ENCODE measurements at places on chromosomes 5 and 9. TPM values are rescaled to one million over a fixed set of nuclear protein-coding genes. Genes with fewer than 3 reads are reported as not detected.

GRCh38 chr9:7241694-7242093, 483.9 kb downstream of the KDM4C start:
- DNase-seq, result no peak

- no peak for DNase-seq
Observed at GRCh38 chr5:145776886-145777285, 58.3 kb downstream of the PRELID2 start.

DNA sequence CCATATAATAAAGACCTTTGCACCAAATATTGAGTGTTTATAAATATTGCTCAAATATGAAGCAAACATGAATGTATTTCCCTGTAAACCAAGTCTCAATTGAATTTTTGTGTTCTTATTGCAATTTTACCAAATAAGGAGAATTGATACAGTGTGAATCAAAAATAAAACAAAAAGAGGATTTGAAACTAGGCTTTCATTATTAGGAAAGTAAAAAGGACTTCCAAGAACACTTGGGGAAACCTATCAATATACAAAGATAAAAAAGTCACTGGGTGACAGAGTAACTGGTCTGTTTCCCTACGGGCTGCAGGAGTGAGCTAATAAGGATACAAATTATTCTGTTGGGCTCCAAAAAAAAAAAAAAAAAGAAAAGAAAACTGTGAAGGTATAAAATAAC, 44.8 kb upstream of the SNX2 start:
- DNase-seq, result no peak

- no peak for DNase-seq
Observed at GRCh38 chr9:136007276-136007933, 46.2 kb upstream of the UBAC1 start.

DNA sequence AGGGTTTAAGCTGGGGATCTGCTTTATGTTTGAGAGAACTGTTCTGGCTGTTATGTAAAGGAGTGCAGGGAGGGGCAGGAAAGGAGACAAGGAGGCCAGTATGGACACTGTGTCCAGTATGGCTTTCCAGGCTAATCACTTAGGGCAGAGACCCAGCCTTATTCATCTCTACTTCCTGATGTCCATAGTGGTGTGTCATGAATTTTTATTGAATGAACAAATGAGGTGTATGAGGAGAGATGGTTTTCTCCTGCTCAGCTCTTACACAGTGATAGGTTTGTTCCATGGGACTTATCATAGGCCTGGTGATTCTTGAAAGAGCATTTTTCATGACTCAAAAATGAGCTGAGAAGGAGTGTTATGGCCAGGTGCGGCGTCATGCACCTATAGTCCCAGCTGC, 20.5 kb upstream of the FGFR4 start:
- DNase-seq, result no peak

DNA sequence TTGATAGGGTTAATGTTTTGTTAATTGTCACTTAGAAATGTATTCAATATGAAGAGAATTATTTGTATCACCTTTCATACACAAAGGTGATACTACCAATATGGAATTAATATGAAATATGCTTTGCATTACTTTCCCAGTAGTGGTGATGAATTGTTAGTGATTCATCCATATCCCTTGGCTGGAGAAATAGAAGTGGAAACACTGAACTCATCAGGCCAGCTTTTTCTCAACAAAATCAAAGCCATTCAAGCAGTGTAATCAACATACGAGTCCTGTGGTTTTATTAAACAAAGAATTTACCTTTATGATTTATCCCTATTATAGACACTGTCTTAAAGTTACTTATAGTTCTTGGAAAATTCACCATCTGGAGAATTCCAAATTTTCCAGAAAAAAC, 264.0 kb upstream of the MEF2C start:
- DNase-seq, result no peak

DNA sequence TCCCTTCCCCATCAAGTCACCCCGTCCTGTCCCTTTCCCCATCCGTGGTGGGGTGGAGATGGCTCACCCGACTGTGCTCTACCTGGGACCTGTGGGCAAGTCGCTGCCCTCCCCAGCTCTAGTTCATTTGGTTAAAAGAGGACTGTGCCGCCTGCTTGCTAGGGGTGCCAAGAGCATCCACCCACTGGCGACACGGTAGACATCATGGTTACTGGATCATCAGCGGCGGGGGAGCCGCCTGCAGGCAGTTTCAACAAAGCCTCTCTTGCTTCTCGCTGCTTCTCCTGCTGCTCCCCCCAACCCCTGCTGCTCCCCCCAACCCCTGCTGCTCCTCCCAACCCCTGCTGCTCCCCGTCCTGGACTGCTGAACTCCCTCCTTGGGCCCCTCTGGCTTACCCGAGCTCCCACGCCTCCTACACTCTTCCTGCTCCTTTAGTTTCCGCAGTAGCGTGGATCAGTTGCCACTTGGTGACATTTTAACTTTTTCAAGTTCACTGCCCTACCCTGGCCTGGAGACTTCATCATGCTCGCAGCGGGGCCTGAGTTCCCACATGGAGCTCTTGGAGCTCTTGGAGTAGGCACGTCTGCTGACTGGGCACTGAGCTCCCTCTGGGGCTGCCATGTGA, 22.0 kb upstream of the SCGB3A1 start:
- DNase-seq, result no peak

GRCh38 chr5:83172655-83173054, 95.3 kb downstream of the XRCC4 start:
- no peak for DNase-seq

DNA sequence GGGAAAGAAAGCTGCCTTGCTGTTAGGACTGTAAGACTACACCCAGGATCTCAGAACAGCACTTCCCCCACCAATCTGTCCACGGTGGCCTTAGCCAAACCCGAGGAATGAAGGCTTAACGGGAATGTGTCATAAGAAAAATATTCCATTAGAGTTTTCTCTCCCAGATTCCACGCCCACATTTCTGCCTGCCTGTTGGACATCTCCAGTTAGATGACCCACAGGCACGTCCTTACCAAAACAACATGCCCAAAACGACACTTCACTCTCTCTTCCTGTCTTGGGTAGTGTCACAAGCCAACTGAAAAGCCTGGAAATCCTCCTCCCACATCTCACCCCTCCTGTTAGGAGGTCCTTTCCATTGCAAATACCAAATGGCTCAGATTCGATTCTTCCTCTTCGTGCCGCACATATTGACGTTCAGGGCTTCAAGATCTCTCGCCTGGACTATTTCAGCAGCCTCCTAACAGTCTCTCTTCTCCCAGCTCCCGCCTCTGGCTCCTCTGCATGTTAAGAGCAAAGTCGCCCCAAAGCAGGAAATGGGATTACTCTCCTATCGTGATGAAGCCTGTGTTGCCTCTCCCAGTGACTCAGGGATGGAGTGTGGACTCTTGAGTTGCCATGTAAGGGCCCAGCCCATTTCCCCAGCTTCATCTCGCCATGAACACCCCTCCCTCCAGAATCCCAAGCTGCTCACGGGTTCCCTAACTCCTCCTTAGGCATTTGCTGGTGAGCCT, 159.3 kb downstream of the NR3C1 start:
- DNase-seq, result peak; percentile 81

DNA sequence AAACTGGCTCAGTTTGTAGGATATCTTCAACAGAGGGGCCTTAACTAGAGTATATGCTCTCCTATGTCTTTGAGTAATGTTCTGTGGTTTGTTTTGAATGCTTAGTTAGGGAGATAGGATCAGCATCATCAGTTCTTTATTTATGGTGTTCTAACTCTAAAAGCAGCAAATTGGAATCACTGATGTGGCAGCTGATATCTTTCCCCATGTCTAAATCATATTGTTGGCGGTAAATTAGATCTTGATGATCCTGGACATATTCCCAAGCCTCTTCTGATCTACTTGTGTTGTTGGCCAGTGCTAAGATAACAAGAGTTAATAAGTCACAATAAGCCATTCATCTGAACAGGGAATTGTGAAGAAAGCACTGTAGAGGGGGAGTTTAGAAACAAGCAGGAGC, 332.4 kb upstream of the DAB2 start:
- no peak for DNase-seq

DNA sequence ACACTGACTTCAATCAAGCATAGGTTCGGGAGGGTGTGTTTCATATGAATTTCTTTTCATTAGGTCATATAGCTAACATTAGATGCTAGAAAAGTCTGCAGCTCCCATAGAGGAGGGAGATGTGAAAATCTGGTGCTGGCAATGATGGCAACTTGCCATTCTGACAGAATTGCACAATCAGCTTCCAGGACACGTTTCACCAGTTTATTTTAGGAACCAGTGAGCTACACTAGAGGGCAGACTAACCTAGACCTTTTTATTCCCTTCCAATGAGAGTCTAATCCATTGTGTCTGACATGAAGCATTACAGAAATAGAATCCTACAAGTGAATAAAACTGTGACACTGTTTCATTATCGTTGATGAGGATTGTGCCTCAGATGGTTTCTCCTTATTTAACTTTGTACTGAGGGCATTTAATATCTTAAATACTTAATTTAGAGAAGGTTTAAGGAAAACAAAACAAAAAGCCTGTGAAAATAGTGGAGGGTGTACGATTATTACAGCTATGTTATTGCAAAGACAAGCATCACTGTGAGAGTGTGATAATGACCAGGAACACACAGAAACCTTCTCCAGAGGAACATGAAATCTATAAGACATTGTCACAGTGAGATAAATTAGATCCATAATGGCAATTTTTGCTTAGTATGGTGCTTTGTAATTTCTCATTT, 363.3 kb upstream of the RPS23 start:
- DNase-seq, result peak; percentile 72

- no peak for DNase-seq
Observed at GRCh38 chr9:117541181-117541580, 126.3 kb upstream of the ASTN2 start.

GRCh38 chr9:91298311-91298710, 63.4 kb downstream of the AUH start:
- no peak for DNase-seq

GRCh38 chr5:142170254-142170953, 61.8 kb downstream of the NDFIP1 start:
- no peak for DNase-seq

DNA sequence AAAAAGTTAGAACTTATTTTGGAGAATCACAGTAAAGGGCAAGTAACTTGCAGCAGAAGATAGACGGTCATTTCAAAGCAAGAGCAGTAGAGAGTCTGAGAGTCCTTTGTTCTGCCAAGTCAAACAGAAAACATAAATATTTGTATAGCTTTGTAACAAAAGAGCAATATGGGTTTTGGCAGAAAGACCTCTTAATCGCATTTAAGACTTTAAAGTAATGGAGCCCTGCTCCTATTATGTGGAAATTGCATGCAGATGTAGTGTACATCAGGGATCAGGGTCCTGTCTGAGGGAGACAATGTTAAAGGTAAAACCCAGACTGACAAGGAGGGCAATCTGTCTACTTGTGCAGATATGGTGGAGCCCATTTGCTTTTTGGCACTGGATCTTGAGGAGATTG, 87.2 kb downstream of the PGM5 start:
- no peak for DNase-seq

Gene FBXO10
- 6.2 TPM for total RNA-seq

Gene FANCG
- 7.8 TPM for total RNA-seq

Gene DOLPP1
- total RNA-seq, result 5.1 TPM

Gene TOR1B
- total RNA-seq, result 24.3 TPM

Gene MARCHF3
- total RNA-seq, result 21.1 TPM

Gene INSYN2B
- total RNA-seq, result not detected

Gene ADGRD2
- not detected for total RNA-seq

Gene OR2V2
- total RNA-seq, result not detected

Gene FREM1
- total RNA-seq, result 14.0 TPM

Data from aorta (tissue), 5 donors.